NCI-H1436 treated with DMSO at 0.1 percent for 48 hours (cell line): ENCODE measurements at places on chromosomes 4 and X.
A peak's percentile ranks its signal among the peaks of the same experiment; 100 is the strongest.

DNA sequence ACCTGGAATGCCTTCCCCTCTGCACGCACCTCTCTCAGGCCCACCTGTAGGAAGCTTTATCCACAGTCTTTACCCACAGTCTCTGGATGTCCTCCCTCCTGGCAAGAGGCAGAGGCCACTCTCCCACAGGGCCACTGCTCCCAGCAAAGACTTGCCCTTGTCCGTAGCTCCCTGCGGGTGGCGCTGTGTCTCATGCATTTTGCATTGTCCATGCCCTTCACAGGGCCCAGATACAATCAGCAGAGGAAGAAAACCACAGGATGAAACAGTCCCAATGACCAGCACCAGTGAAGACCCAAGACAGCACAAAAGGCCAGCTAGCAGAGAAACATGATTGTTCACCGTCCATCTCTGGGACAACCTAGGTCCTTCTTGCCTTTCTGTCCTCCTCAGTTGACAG lies 2.1 kb upstream of the NSG1 start:
- no peak for DNase-seq

- no peak for DNase-seq
Observed at GRCh38 chr4:154686838-154687237, 57.0 kb upstream of the LRAT start.

DNA sequence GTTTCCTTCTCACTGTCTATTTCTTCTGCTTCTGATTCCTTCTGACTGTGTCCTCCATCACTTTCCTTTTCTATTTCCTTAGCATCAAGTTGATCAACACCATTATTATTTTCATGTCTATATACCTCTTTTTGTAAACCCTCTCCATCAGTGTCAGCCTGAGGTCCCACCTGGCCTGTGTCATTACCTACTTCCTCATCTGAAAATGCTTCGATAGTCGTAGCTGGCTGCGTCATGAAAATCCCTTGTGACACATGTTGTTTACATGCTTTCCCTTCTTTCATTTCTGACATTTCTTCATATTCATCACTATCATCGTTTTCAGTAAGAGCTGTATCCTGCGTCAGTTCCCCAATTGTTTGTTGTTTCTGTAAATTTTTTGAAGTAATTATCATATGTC lies 39.6 kb downstream of the RPGR start:
- no peak for DNase-seq

GRCh38 chr4:108060164-108060563 lies 70.5 kb downstream of the HADH start:
- peak; percentile 1 for DNase-seq

GRCh38 chr4:5033281-5033841 lies 14.1 kb upstream of the CYTL1 start:
- DNase-seq: no peak

DNA sequence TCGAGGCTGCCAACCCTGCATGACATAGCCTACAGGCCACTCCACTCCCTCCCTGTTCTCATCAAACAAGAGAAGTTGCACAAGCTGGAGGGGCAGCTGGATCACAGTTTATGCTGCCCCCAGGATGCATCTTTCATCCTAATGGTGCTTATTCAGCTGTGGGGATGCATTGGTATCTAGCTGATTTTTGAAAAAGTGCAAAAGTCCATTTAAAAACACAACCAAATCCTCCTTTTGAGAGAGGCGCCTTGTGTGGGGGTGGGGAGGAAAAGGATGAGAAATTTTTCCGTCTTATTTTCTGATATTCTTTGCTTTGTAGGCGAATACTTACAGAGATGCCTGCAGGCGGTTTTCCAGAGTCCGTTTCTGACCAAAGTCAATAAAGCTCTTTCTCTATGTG lies 276.4 kb upstream of the BOD1L1 start:
- no peak for DNase-seq

DNA sequence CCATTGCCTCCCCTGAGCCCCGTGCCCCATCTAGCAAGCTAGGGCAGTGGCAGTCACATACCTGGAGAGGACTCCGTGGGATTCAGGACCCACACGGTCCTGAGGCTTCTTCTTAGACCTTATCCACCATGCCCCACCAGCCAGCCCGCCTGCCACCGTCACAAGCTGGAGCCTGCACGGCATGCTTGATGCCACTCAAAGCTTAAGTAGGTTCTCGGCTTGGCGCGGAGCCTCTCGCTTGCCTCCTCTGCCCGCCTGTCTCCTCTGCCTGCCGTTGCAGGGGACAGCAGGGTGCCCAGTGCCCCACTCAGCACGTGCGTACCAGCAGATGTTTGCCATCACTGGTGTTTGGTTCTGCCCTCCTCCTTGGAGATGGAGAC lies 14.1 kb downstream of the PSAPL1 start:
- DNase-seq: no peak

DNA sequence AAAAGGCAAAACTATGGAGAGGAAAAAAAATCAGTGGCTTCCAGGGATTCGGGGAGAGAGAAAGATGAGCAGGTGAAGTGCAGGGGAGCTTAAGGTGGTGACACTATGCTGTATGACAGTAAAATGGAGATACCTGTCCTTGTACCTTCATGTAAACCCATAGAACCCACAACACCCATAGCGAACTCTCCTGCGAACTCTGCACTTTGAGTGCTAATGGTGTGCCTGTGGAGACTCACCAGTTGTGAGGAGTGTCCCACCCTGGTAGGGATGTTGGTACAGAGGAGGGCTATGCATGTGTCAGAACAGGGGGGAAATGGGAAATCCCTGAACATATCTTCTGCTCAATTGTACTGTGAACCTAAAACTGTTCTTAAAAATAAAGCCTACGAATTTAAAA lies 42.8 kb downstream of the HMX1 start:
- DNase-seq: no peak

GRCh38 chrX:50671661-50672060 lies 142.3 kb downstream of the SHROOM4 start:
- DNase-seq: no peak

DNA sequence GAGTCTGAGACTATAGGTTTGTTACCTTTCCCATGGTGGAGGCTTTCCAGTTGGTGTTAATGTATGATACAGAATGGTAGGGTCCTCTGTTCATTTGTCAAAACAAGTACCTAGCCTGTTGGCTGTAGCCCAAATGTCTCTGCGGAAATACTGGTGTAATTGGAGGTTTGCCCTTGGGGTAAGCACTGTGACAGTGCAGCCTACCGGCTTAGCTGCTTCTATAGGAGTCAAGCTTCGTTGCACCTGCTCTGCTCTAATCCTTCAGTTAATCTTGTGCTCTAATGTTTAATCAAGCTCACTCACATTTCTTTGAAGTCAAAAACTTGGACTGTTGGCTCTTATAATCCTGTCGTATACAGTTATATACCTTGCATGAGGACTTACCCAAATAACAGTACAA lies 203.4 kb downstream of the CCNG2 start:
- peak; percentile 37 for DNase-seq

DNA sequence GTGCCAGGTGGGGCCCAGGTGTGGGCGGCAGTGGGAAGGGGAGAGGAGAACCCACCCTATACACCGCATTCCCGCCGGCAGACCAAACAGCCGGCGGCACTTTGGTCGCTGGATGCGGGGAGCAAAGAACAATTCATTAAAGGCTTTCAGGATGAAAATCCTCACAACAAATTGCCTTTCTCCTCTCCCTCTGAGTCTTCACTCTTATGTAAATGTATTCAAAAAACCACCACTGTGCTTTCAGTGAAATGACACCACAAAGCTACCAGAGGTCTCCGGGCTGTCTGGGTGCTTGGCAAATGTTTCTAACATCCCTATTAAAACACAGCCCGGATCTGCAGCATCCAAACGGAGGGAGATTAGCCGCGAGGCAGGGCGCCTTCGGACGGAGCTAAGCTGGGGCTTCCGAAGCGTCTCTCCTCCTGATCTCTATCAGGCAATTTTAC lies 171.8 kb upstream of the TBL1X start:
- DNase-seq: no peak

DNA sequence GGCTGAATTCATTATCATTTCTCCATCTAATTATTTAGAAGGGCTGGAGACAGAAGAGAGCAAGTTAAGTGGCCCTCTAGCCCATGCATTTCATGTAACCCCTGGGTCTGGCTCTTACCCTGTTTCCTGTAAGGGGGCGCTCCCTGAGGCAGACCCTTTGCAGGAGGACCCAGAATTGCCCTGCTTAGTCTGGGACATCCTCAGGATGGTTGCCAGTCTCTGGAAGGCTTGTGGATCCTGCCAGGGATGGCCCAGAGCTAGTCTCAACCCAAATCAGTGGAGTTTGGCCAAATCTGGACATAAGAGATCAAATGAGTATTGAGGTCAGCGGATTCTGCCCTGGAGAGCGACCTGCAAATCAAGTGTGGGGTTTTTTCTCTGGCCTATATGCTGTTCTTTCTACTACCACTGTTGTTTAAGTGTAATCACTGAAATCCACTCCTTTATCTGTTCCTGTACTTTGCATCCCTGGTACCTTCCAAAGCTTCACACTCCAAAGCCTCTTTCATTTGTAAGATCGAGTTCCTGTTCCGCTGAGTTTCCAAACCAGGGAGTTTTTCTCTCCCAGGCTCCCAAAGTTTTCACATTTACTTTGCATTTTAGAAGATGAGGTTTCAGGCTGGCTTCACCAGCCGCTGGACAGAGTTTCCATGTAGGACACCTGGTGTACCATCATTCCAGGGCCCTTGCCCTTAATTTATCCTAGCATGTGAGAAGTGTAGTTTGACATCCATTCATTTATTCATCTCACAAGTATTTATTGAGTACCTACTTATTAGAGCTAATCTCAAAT lies 6.3 kb downstream of the KLF3 start:
- no peak for DNase-seq

DNA sequence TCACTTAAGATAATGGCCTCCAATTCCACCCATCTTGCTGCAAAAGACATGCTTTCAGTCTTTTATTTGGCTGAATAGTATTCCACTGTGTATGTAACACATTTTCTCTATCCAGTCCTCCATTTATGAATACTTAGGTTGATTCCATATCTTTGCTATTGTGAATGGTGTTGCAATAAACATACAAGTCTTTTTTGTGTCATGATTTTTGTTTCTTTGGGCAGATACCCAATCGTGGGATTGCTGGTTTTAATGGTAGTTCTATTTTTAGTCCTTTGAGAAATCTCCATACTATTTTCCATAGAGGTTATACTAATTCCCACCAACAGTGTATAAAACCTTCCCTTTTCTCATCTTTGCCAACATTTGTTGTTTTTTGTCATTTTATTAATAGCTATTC lies 180.9 kb downstream of the SMIM20 start:
- no peak for DNase-seq

GRCh38 chr4:946103-946450 lies 13.8 kb downstream of the TMEM175 start:
- DNase-seq: no peak

- no peak for DNase-seq
Observed at GRCh38 chrX:40922307-40922706, 162.9 kb upstream of the USP9X start.

GRCh38 chr4:121778991-121779628 lies 14.1 kb upstream of the SMIM43 start:
- DNase-seq: no peak

GRCh38 chrX:18582910-18583493 lies 88.9 kb downstream of the RS1 start:
- no peak for DNase-seq

DNA sequence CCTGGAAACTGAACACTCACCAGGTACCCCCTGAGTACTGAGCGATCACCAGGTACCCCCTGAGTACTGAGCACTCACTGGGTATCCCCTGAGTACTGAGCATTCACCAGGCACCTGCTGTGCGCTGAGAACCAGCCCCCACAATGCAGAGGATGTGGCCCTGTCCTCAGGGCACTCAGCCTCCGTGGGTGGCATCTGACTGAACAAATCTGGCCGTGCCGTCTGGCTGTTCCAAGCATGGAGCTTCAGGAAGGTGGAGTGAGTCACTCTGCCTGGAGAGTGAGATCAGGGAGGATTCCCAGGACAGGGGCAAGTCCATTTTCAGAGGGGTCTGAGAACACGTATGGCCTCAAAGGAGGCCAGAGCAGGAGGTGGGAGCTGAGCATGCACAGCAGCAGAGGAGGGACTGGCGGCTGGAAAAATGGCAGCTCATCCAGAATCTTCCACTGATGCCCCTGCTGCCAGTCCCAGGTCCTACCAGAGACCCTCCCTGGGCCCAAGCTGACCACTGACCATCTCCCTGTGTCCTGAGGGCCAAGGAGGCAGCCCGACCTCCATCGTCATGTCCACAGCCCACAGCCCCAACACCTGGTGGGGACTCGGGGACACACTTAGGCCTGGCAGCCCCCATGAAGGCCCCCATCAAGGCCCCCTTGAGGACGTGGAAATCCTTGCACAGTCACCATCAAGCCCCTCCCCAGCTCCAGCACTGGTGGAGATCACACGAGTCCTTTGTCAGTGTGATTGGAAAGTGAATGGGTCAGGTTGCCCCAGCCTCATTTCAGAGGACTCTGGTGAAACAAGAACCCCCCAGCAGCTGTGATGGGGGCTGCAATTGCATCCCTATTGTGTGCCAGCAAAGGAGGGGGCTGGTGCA lies 94.1 kb downstream of the HMX1 start:
- no peak for DNase-seq
